ENCODE measurements at places on chromosomes 11 and 22.

GRCh38 chr11:67640758-67641337 lies 1.3 kb upstream of the TBX10 start:
- DNase-seq = no peak

- no peak for DNase-seq
Measured at GRCh38 chr11:57335023-57335342, 709 bp downstream of the SSRP1 start.

GRCh38 chr11:98101329-98101728 lies 919.4 kb upstream of the CNTN5 start:
- DNase-seq = no peak

DNA sequence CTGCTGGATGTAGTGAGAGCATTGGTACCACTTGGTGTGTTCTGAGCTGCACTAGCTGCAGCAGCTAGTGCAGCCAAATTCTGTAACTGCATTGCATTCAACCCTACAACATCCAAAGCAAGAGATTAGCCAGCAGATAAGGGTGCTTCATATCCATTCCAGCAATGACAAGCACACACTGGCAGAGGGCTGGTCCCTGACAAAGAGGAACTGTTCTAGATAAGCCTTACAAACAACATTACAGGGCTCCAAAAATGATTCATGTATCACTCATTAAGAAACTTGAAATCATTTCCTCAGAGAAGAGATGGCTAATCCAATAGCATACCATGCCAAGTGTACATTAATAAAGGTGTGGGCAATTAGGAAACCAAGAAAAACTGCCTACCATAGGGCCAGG lies 28.4 kb upstream of the RAPSN start:
- no peak for DNase-seq

DNA sequence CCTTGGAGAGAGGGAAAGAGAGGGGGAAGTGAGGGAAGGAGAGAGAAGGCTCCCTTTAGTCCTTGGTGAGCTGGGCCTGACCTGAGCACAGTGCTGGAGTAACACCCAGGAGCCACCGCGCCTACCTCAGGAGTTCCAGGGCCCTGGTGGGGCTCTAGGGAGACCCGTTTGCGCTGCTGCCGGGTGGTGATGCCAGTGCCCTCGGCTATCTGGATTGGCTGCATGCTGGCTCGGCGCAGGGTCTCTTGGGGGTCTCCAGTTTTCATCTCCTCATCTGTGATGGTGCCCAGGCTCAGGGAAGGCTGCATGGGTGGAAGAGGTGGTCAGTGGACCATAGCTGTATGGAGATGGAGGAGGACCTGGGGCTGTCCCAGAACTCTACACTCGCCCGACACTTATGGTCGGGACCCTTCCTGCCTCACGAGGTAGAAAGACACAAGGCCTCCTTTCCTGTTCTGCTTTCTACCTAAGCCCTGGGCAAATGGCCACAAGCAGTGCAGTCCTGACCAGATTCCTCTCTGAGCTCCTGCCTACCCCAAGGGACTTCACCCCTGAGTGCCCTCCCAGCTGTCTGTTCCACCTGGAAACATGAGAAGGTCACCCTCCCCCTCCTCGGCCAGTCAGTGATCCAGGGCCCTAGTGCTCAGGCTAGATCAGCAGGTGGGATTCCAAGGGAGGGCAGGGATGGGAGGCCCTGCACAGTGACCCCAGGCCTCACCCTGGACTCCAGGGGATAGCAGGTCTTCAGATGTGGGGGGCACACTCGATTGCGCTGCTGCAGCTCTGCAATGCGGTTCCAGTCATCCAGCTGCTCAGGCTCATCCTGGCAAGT lies 6.0 kb downstream of the IL18BP start:
- DNase-seq = no peak

GRCh38 chr11:71251761-71252268 lies 562 bp downstream of the SHANK2 start:
- peak; percentile 62 for DNase-seq

DNA sequence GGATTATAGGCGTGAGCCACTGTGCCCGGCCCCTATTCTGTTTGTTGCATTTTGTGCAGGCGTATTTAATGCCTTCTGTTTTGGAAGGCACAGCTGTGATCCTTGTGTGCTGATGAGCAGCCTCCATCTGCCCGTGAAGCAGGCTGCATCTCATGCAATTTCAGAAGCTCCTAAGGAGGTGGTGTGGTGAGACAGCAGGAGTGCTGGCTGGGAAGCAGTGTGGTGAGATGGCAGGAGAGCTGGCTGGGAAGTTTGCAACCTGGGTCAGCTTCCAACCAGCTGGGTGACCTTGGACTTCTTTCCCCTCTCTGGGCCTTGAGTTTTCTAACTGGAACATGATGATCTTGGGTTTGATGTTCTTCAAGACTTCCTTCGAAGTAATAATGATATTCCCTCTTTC lies 525.1 kb downstream of the TBC1D22A start:
- DNase-seq = no peak

DNA sequence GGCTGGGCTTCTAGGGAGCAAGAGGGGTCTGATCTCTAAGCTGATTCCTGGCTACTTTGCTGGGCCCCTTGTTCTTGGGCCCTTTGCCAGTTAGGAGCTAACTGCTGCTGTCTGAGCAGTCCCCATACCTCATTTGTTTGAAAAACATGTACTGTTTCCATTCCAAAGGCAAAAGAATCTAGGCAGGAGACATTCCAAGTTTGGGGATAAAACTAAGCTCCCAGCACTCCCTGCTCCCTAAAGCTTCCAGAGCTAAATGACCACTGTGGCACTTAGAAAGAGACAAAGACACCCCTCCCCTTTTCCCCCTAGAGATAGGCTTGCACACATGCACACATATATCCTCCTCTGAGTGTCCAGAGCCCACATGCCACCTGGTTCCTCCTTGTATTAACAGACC lies 22.7 kb upstream of the RRM1 start:
- peak; percentile 19 for DNase-seq

- DNase-seq = no peak
Measured at GRCh38 chr22:46027211-46028105, 50.5 kb upstream of the WNT7B start.

DNA sequence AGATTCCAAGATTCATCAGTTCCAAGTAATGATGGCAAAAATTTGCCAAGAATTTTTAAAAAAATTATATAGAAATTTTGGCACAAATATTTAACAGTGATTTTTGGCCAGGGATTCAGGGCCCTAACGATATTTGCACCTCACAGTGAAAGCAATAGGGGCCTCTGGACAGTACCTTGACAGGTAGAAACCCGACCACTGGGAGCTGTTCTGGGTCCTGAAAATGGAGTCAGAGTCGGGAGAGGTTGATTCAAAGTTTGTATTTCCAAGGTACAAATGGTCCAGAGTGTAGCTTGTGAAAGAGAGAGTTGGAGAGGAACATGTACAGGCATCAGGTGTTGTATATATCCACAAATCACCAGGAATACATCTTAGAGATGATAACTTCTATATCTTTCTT lies 41.6 kb downstream of the MRGPRX2 start:
- no peak for DNase-seq

GRCh38 chr11:64915376-64915887 lies 1.6 kb downstream of the ATG2A start:
- no peak for DNase-seq

- no peak for DNase-seq
Measured at GRCh38 chr11:99987821-99988470, 699.1 kb upstream of the ARHGAP42 start.

DNA sequence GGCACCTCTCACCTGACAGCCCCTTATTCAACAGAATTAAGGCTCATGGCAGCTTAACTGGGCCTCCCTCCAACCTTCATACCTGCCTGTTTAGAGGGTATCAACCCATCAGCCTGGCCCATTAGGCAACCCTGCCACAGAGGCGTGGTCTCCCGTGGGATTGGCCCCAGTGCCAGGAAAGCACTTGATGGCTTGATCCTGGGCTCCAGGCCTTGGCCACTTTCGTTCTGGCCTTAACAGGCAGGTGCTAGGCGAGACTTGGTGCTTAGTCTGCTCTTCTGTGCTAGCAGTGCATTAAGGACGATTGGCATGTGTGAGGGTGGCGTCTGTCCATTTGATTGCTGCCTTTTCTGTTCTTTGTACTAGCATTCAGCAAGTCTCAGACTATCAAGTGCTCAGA lies 75.2 kb downstream of the CABIN1 start:
- DNase-seq = no peak

- no peak for DNase-seq
Measured at GRCh38 chr22:22037740-22038139, 55.2 kb upstream of the TOP3B start.

DNA sequence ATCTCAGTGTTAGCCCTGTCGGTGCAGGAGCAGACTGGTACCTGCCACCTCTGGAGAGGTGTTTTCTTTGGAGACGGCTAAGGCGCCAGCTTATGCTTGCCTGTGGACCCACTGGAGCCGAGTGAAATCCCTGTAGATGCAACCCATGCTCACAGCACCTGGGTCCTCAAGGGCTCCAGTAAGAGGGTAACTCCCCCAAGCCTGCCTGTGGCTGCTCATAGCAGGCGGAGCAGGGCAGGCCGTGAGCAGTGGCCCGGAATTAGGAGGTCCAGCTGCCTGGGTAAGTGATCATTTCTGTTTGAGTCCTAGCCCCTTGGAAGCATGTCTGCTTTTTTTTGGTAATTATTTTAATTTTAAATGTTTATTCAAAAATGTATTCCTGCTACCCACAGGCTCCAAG lies 43.8 kb downstream of the NAT10 start:
- DNase-seq = peak; percentile 33

DNA sequence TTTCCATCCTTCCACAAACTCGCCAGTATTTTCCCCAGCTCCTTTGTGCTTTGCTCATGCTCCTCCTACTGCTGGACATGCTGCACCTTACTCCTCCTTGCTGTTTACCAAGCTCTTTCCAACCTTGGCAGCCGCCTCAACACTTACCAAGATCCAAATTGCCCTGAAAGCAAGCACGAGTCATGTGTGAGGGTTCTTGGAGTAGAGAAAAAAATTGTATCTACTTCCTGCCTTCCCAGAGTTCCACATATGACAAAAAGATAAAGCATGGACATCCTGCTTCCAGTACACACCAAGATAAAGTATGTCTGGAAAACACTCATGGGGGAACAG lies 767.5 kb downstream of the NTM start:
- DNase-seq = no peak

DNA sequence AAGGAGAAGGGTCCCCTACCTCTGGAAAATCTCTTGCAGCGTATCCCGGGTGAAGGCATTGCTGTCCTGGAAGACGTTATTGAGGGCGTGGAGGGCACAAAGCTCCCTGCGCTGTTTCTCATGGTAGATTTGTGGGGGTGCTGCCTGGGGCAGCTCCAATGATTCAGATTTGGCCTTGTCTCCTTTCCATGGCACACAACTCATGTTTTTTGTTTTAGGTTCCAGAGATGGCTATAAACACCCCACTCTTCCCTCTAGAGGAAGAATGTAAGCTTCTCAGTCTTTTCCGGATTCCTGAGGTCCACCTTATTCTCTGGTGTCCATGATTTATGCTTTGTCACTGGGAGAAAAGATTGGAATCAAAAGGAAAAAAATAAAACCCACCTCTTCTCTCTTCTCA lies 959 bp downstream of the JOSD1 start:
- no peak for DNase-seq

DNA sequence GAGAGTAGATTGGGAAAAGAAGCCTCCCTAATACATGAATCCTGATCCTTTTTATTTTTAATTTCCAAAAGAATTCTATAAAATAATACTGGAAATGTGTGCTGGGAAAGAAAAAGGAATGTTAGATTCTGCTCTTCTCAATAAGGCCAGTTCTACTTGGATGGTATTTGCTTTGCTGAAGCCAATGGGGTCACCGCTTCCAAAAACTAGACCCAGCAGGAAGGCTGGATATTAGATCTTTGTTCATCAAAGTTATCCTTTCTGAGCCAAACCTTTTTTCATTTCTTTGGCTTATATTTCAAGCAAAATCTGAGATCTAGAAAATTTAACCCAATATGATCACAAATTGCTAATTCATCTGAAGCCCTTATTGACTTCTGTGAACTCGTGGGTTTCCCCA lies 41.4 kb downstream of the SCUBE2 start:
- DNase-seq = no peak

DNA sequence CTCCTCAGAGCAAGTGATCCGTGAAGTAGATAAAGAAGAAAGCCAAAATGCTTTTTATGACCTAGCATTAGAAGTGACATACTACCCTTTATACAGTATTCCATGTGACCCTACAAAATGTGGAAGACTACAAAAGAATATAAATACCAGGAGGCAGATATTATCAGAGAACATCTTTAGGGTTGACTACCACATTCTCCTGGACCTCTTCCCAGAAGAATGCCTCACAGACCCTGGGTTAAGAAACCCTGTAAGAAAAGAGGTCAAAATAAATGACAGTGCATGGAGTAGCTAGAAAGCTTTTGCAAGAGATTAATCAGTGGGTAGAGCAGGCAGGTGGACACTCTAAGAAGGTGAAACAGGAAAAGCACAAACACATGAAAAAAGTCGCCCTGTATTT lies 69.2 kb downstream of the FANCF start:
- no peak for DNase-seq

GRCh38 chr22:50467773-50468440 lies 6.9 kb downstream of the SBF1 start:
- DNase-seq = no peak

GRCh38 chr11:116420030-116420429 lies 352.8 kb downstream of the BUD13 start:
- no peak for DNase-seq

GRCh38 chr22:36182056-36182455 lies 19.6 kb downstream of the APOL4 start:
- no peak for DNase-seq

DNA sequence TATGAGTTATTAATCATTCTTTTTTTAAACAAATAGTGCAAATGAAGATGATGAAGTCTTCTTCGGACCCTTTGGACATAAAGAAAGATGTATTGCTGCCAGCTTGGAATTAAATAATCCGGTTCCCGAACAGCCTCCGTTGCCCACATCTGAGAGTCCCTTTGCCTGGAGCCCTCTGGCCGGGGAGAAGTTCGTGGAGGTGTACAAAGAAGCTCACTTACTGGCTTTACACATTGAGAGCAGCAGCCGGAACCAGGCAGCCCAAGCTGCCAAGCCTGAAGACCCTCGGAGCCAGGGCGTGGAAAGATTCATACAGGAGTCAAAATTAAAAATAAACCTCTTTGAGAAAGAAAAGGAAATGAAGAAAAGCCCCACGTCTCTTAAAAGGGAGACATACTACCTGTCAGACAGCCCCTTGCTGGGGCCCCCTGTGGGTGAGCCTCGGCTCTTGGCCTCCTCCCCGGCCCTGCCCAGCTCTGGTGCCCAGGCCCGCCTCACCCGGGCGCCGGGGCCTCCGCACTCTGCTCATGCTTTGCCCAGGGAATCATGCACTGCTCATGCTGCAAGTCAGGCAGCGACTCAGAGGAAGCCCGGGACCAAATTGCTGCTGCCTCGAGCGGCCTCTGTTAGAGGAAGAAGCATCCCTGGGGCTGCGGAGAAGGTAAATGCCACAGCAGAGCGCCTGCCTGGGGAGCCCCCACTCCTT lies 11.8 kb downstream of the GTSE1 start:
- no peak for DNase-seq

- no peak for DNase-seq
Measured at GRCh38 chr11:92892802-92893684, 76.4 kb upstream of the MTNR1B start.

Measured in WERI-Rb-1 (cell line).